Testis (tissue), 5 donors: ENCODE measurements at places on chromosomes 3 and 15. TPM values are rescaled to one million over a fixed set of nuclear protein-coding genes. Genes with fewer than 3 reads are reported as not detected.

IQCF5 gene
- polyA plus RNA-seq = 78.9 TPM

- DNase-seq = no peak
Measured at GRCh38 chr3:132773071-132773619, 50.9 kb upstream of the NPHP3 start.

DNA sequence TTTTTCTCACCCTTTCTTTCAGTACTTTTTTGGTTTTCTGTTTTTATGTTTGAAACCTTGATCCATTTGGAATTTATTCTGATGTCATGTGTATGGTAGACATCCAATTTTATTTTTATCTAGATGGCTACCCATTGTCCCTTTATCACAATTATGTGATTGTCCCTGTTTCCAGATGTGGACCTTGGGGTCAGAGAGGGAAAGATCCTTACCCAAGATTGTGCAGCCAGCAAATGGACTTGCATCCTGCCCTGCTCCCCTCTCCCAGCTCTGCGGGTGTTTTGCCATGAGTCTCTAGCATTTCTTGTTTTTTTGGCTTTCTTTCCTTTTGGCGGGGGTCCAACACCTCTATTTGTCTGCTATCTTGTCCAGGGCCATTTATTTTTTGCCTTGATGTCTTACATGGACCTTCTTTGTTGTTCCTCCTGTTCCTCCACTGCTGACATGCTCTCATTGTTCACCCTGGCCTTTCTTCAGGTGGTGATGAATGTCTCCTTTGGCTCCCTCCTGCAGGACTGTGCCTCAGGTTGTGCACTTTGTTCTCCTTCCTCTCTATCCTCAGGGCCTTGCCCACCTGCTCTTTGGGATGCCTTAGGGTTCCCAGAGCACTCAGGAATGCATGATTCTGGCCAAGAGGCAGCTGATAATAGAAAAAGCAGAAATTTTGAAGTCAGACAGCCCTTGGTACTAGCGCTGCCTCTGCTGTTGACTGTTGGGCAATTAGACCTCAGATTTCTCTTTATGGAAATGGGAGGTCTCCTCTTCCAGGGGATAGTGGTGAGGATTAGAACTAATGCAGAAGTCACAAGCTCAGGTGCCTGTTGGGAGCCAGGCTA is 84.3 kb downstream of the EEFSEC start:
- DNase-seq = no peak

IGSF11 gene
- polyA plus RNA-seq = 99.1 TPM

- peak; percentile 76 for DNase-seq
Measured at GRCh38 chr3:58824285-58824684, 157.7 kb upstream of the FAM3D start.

CPA3 gene
- polyA plus RNA-seq = 4.6 TPM

- no peak for DNase-seq
Measured at GRCh38 chr3:187802928-187803259, 57.6 kb upstream of the BCL6 start.

ANKRD63 gene
- polyA plus RNA-seq = not detected

APPL1 gene
- 26.6 TPM for polyA plus RNA-seq

DNA sequence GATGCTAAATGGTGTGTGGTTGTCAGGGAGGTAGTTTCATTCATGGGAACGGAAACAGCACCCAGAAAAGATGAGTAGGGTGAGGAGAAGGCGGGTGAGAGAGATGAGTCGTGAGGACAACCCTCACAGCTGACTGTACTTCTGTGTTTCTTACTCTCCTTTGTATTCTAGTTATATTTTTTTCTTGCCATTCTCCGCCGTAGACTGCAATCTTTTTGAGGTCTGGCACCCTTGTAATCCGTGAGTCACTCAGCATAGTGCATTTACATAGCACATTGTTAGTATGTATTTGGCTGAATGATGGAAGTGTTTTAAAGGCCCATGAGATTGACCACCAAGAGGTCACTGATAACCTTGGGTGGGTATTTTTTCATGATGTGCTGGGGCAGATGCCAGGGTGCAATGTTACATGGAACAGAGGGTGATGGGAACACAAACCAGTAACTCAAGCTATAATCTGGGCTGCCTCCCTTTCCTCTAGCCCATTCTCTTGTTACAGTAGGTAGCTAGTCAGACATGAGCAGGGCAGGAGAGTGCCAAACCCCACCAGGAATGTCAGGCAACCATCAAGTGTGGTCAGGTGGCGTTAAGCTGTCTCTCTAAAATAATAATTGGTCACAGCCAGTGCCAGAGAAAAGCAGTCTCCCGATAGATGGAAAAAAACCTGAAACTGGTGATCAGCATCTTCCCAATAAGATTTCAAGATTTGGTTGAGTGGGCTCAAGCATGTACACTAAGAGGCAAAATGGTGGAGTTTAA is 18.8 kb upstream of the DGKG start:
- no peak for DNase-seq

DNA sequence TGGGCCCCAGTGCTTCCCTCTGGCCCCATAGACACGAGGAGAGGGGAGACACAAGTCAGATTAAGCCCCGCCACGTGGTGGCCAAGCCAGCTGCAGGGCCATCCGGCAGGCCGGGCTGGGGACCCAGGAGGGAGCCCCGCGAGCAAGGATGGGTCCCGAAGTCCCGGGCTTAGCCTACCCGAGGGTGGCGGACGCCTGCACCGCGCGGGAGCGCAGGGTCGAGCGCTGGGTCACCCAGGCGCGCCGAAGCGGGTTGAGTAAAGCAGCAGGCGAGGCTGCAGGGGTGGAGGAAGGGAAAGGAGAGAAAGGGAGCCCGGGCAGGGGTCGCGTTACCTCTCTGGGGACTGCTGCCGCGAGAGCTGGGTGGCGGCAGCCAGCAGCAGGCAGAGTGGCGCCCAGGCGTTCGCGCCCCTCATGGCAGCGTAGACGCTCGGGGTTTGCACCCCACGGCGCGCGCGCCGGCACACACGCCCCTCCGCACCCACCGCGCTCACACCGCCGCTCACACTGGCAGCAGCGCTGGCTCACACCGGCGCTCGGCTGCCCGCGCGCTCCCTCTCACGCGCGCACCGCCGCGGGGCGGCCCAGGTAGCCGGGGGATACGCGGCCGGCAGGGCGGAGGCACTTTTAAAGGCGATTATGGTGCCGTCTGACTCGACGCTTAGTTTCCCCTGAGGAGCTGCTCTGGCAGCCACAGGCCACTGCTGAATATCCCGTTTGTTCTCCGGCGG is at the start of gene PCOLCE2:
Gene PCOLCE2, minus strand, starts transcription at position 603 of the 731 bp plus-strand sequence. Its CDS starts 187 bp downstream, at position 416.
- peak; percentile 21 for DNase-seq

CACNA2D2 gene
- 15.9 TPM for polyA plus RNA-seq

PTPRG gene
- polyA plus RNA-seq = 26.3 TPM
